ENCODE measurements at places on chromosomes 12 and 14. TPM values are rescaled to one million over a fixed set of nuclear protein-coding genes. Genes with fewer than 3 reads are reported as not detected.

Gene PIP4K2C
- 20.1 TPM for polyA plus RNA-seq

Gene PYGL
- 12.7 TPM for polyA plus RNA-seq

Gene PLEK2
- 2.9 TPM for polyA plus RNA-seq

Gene GPR135
- polyA plus RNA-seq: 5.7 TPM

Gene SOX5
- 35.8 TPM for polyA plus RNA-seq

Gene OLR1
- 0.31 TPM for polyA plus RNA-seq

Gene SMCO2
- polyA plus RNA-seq: 0.56 TPM

Gene LGR5
- polyA plus RNA-seq: 2.6 TPM

Gene OGFOD2
- 15.1 TPM for polyA plus RNA-seq

Gene SERPINA5
- 0.28 TPM for polyA plus RNA-seq

Gene SDR9C7
- polyA plus RNA-seq: 0.24 TPM

Gene POTEM
- polyA plus RNA-seq: not detected

Gene RPS6KA5
- polyA plus RNA-seq: 3.2 TPM

Gene BCL11B
- 3.3 TPM for polyA plus RNA-seq

Gene CLEC4D
- 0.19 TPM for polyA plus RNA-seq

Gene PIWIL1
- polyA plus RNA-seq: not detected

Gene INHBC
- 0.29 TPM for polyA plus RNA-seq

Gene P2RX2
- 4.9 TPM for polyA plus RNA-seq

Gene CDKN3
- 18.8 TPM for polyA plus RNA-seq

Gene PTGER2
- polyA plus RNA-seq: 3.2 TPM

Gene LALBA
- polyA plus RNA-seq: not detected

Gene PLEKHG3
- 64.7 TPM for polyA plus RNA-seq

Gene IAPP
- not detected for polyA plus RNA-seq

Gene FAM90A1
- polyA plus RNA-seq: 1.5 TPM

Gene VPS33A
- polyA plus RNA-seq: 15.3 TPM

Gene SMIM41
- 8.0 TPM for polyA plus RNA-seq

Gene FOXM1
- polyA plus RNA-seq: 37.8 TPM

Gene KLRG1
- polyA plus RNA-seq: 1.7 TPM

Gene TMEM106C
- polyA plus RNA-seq: 74.9 TPM

Gene ARG2
- 1.9 TPM for polyA plus RNA-seq

Gene L2HGDH
- polyA plus RNA-seq: 5.5 TPM

Gene MSI1
- 18.4 TPM for polyA plus RNA-seq

Gene SYNDIG1L
- 0.40 TPM for polyA plus RNA-seq

Gene KRT6C
- polyA plus RNA-seq: not detected

Gene ENDOU
- 0.33 TPM for polyA plus RNA-seq

Gene PLCZ1
- 1.9 TPM for polyA plus RNA-seq

Gene SLC6A15
- 0.26 TPM for polyA plus RNA-seq

Gene REP15
- 3.3 TPM for polyA plus RNA-seq

Gene PTPRR
- polyA plus RNA-seq: 0.10 TPM

Gene HOXC9
- 0.20 TPM for polyA plus RNA-seq

Gene TAS2R46
- 0.43 TPM for polyA plus RNA-seq

Gene FAR2
- 7.9 TPM for polyA plus RNA-seq

Gene APOF
- 0.10 TPM for polyA plus RNA-seq

Gene CLEC6A
- not detected for polyA plus RNA-seq

Gene RNU6-7
- not detected for polyA plus RNA-seq

Gene CDC42BPB
- polyA plus RNA-seq: 69.9 TPM

Gene SELPLG
- polyA plus RNA-seq: 4.4 TPM

Gene ACVRL1
- 74.1 TPM for polyA plus RNA-seq

Gene LPAR5
- 1.3 TPM for polyA plus RNA-seq

Gene SERPINA1
- 4.6 TPM for polyA plus RNA-seq

Gene GDF3
- 0.12 TPM for polyA plus RNA-seq

Gene SRGAP1
- polyA plus RNA-seq: 7.7 TPM

Data from right lung (tissue), 10 donors.